ENCODE measurements at places on chromosomes 3 and 15.

GRCh38 chr3:182092662-182093262 is 381.0 kb downstream of the SOX2 start:
- DNase-seq = peak; percentile 93

DNA sequence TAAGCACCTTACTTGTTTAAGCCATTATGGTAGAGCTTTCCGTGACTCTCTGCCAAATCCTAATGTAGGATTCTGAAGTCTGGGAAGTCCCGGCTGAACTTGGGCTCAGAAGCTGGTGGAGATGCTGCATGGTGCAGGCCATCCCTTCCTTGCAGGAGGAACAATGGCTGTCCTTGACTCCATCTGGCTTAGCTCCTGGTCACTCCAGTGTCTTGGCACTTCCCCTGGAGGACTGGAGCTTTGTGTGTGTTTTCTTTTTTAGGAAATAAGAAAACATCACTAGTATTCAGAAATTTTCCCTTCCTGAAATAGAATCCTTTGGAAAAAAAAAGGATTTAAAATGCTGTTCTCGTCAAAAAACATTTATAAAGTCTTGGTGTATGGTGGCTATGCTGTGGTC is 209.3 kb upstream of the ROPN1 start:
- DNase-seq = peak; percentile 22

- no peak for DNase-seq
Observed at GRCh38 chr3:189406148-189406547, 225.0 kb upstream of the TP63 start.

GRCh38 chr15:34793071-34793470 is 2.3 kb downstream of the ACTC1 start:
- no peak for DNase-seq

- no peak for DNase-seq
Observed at GRCh38 chr15:35671197-35671596, 125.2 kb upstream of the DPH6 start.

GRCh38 chr3:177538750-177539730 is 341.8 kb upstream of the TBL1XR1 start:
- DNase-seq = no peak

DNA sequence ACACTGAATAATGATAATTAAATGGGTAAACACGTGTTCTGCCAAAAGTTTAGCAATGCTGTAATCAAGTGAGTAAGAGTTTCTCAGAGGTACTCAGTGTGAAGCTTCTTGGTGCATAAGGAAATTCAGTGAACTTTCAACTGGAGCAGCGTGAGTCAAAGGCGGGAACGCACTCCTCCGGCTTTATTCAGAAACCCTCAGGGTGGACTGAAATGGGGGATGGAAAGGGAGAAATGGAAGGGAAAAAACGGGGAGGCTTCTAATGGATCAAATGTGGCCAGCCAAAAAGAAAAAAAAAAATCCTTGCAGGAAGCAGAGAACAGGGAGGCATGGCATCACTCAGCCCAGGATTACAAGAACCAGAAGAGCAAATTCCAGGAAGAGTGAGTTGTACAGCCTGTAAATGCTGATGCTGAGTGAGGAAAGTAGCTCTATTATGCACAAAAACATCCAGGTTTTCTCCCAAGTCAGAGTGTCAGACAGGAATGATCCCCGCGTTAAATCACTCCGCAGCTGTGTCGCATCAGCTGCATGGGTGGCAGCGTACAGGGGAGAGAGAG is 85.3 kb downstream of the ASB7 start:
- no peak for DNase-seq

- no peak for DNase-seq
Observed at GRCh38 chr3:42827654-42828053, 18.4 kb downstream of the ACKR2 start.

GRCh38 chr15:38486936-38487335 is 33.0 kb downstream of the FAM98B start:
- DNase-seq = no peak

DNA sequence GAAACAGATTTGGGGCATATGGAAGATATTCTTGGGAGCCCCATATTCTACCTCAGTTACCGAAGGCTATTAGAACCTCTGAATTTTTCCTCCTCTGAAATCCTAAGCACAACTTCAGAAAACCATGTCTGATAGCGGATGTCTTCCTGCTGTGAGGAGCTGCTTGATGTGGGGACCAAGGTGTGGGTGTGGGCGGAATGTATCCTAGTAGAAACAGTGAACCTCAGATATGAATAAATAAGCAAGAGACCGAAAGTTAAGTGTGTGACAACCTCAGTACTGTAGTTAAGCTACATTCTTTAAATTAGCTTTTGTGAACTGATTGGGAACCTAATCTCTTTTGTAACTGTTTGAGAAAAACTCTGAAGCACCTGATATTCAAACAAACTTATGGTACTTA is 46.9 kb downstream of the SENP2 start:
- no peak for DNase-seq

DNA sequence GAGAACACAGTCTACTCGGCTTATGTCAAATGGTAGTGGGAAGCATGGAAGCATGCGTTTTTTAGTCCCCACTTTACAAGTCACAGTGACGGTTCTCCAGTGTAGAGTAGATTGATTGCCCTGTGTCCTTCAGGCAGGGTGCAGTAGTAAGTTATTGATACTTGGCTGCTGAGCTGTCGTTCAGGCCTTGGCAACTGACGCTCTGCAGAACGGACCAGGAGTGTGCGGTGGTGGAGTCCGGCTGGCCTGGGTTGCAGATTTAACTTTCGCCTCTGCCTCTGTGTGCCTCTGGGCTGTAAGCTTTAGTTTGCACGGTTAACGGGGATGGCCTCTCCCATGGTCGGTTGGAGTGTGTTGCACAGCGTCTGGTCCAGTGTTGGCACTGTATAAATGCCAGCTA is 58.6 kb downstream of the IGF1R start:
- DNase-seq = no peak

DNA sequence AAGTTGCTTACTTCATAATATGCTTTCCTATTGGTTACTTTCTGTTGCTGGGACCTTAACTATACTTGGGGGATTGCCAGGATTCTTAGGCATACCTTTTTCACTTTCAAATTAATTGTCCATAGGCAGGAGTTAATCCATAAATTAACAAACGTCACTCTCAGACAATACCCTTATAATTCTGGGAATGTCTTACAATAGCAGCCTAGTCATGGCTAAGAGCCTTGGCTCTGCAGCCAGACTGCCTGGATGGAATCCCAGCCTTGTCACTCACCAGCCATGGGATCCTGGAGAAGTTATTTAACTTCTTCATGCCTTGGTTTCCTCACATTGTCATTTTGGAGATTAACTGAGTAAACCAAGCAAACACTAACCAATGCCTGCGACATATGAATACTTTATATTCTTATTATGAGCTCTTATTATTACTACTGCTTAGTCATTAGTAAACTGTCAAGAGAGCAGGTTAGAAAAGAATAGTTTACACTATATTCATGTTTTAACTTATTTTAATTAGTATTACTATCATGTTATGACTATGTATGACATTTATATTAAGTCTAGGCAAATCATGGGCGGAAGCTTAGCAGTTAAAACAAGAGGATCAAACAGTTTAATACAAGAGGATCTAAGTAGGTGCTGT is 29.0 kb downstream of the GYG1 start:
- DNase-seq = peak; percentile 49

- no peak for DNase-seq
Observed at GRCh38 chr3:21477541-21478288, 273.3 kb downstream of the ZNF385D start.

DNA sequence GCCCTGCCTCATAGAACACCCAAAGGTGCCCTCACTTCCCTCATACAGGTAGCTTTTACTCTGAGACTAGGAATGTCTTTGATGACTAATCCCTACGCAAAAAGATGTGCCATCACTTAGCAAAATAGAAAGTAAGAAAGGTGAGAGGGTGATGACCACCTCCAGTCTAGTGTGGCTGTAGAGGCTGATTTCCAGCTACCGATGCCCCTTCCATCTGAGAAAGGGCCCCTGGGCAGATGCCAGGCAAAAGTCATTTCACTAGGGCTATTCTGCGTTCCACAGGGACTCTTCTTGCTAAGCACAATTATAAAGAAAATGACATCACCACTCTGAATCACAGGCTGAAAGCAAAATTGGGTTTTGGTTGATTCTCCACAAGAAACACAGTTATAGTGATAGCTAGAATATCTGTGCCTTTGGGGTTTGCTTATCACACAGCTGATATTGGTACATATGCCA is 77.4 kb downstream of the RBPMS2 start:
- DNase-seq = peak; percentile 42

GRCh38 chr3:25289663-25290062 is 138.4 kb upstream of the RARB start:
- DNase-seq = no peak

DNA sequence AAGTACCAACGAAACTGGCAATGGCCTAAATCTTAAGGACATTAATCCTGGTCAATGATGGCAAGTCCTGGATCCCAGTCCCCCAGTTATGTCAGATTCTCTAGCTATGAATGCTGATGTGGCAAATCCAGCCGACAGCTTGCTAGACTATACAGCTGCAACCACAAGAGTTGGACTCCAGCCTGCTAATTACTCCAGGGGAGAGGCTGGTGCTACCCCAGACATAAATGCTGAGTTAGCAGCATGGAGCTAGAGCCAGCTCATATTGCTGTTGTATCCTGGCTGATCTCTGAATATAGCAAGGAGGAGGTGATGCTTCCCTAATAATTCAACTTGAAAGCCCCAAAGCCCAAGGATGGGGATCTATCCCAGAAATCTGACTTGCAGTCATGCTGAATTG is 207.1 kb downstream of the LRRN1 start:
- DNase-seq = no peak

GRCh38 chr15:38475361-38475760 is 21.4 kb downstream of the FAM98B start:
- DNase-seq = no peak

GRCh38 chr15:66630801-66631351 is 65.1 kb upstream of the LCTL start:
- DNase-seq = no peak

GRCh38 chr3:111314898-111315297 is 227.1 kb upstream of the CD96 start:
- DNase-seq = no peak

GRCh38 chr15:20358066-20358778 is 183.4 kb downstream of the GOLGA6L6 start:
- DNase-seq = no peak

DNA sequence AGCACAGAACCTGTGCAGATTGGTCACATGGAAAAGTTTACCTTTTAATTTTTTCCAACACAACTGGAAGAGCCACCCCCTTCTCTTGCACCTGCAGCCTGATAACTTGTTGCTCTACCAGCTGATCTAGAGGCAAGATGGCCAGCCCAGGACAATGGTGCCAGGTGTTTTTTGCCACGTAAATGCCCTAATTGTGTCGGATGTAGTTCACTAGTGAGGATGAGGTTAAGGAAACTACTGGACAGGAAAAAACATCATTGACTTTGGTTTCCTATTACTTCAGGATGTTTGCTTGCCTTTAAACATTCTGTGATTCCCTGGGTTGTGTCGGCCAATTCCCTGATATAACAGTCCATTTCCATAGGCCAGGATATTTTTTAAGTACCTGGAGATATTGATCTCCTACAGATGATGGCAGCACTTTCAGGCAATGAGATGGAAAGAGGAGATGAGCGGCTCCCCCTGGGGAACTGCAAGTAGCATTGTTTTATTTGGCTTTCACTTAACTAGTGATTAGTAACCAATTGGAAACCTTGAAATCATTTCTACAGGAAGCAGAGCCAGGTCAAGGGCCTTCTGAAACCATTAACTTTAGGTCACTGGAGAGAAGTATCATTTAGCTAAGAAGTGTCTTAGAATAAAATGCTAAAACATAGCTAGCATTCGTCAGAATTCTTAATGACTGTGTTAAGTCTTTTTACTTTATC is 72.5 kb downstream of the OSBPL10 start:
- no peak for DNase-seq

DNA sequence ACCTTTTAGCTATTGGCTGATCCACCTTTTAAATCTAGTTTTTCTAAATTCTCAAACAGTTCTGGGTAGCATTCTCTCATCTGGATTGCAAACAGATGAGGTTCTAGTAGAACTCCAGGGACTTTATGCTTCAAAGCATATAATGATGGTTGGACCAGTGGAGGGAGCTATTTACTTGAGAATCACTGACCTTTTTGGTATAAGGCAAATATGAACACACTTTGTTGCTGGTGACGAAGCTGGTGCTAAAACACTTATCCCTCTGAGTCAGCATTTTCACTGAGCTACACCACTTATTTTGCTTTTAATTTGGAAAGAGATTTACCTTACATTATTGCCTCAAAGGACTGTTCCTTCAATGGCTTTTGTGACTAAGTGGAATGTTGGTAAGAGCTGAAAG is 58.6 kb upstream of the SLITRK3 start:
- peak; percentile 55 for DNase-seq

DNA sequence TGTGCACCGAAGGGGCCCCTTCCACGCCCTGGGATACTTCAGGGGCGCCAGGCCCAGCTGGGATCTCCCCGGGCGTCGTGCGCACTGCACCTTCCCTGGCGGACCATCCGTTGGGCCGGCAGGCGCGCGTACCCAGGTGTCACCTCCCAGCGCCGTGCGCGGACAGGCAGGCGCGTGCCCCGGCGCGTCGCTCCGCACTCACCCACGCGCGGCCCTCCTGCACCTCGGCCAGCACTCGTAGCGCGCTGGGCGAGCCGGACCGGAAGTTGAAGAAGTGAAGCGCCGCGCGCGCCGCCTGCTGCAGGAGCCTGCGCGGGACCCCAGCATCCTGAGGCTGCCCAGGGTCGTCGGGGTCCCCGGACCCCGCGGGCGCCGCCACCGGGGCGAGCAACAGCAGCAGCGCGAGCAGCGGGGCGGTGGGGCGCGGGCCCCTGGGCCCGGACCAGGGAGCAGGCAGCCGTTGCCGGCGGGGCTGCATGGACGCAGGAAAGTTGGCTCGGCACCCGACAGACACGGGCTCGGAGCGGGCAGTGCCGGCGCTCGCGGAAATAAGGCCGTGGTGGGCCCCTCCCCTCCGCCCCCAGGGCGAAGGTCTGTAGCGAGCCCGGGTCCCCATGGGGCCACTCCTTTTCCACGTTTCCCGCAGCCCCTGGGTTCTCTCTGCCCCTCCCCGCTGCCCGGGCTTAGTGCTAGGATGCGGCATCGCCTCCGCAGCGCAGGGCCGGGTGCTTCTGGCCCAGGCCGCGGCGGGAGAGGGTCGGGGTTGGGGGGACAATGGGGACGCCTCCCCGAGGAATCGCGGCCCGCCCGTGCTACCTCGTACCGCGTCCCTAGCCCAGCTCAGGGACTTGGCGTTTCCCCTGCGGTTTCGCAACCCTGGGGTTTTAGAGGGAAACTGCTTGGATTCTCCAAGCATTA is at the start of gene RARRES1:
TSS of gene RARRES1 (minus strand) at position 520 of the 918 bp plus-strand sequence. CDS start at position 478, 42 bp downstream.
- no peak for DNase-seq

DNA sequence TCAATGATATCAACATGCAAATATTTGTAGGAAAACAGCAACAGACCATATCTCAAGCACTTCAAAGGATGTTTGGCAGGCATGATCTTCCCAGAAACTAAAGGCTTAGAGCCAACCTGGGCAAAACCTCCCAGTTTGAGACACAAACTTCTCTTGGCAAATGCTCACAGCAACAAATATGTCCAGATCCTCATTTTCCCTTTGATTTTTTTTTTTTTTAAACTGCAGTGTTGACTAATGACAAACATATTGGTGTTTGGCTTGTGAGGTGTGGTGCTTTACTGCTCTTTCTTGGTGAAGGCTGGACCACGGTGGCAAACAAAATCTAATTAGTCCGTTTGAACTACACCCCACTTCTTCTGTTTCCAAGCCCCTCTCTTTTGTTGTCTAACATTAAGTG is 87.2 kb downstream of the EBLN2 start:
- DNase-seq = no peak
